ENCODE measurements at places on chromosomes 4 and X.

DNA sequence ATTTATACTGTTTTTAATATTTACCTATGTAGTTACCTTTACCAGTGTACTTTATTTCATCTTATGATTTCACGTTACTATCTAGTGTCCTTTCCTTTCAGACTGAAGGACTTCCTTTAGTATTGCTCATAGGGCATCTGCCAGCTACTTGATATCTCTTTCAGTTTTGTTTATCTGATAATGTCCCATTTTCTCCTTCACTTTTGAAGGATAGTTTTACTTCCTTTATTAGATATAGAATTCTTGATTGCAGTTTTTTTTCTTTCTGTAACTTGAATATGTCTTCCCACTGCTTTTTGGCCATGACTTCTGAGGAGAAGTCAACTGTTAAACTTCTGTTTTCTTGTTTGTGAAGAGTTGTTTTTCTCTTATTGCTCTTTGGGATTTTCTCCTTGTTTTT lies 69.4 kb upstream of the MAGED1 start:
- no peak for DNase-seq

GRCh38 chrX:8042304-8042703 lies 115.1 kb upstream of the PNPLA4 start:
- DNase-seq: no peak

GRCh38 chrX:68832101-68832416 lies 3.2 kb downstream of the EFNB1 start:
- no peak for DNase-seq

DNA sequence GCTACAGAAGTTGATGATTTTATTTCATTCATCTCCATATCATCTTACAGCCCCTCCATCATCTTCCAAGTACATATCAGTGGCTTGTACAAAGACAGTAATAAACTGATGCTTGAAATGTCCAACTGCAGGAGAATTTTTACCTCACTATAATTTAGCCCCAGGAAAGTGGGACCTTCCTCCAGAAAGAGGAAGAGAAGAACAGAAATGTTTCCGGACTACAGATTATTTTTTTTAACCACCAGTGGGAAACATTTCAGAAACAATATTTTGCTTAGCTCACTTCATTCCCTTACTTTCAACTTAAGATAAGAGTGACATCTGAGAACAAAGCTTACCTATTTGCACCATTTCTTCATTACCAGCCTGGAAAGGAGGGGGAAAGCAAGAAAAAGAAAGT lies 2.0 kb downstream of the ADAMTS3 start:
- no peak for DNase-seq

- no peak for DNase-seq
Observed at GRCh38 chr4:152187693-152188092, 348.2 kb downstream of the FBXW7 start.

DNA sequence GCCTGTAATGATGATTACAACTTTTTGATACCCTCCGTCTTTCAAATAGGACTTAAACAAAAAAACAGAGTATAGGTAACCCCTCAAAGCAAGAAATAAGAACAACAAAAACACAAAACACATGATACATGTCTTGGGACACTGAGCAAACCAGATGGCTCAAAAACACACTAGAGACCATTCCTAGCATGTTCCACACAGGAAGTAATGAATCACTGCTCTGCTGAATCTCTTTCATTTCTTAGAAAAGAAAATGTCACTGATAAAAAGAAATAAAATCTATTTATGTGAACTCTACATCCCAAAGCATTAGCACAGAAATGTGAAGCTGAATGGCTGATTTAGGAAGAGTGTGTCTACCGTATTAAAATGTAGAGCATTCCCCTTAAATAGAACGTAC lies 134.5 kb upstream of the IL15 start:
- no peak for DNase-seq

DNA sequence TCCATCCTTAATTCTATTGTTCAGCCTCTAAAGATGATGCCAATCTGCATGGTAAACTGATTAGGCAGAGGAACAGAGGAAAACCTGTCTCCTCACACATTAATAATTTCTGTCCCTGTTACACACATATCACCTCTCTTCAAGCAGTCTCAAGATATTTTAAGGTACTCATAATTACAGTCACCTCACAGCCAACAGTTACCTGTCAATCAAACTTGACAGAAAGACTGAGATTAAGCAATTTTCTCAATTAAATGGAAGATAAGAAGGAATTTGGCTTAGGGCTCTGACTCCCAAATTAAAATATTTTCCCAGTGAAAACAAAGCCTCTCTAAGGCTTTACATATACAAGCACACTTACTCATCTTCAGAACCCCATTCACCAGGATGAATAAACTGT lies 85.2 kb downstream of the MAPK10 start:
- DNase-seq: no peak

GRCh38 chrX:137031517-137032340 lies 2.1 kb downstream of the GPR101 start:
- DNase-seq: peak; percentile 47

DNA sequence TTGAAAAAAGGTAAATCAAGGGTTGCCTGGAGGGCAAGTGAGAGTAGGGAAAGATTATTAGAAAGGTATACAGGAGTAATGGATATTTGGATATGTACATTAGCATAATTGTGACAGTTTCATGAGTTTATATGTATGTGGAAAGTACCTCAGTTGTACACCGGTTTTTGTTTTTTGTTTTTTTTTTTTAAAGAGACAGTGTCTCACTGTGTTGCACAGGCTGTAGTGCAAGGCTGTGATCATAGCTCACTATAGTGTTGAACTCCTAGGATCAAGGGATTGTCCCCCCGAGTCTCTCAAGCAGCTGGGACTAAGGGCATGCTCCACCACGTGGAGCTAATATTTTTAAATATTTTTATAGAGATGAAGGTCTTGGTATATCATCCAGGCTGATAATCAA lies 15.3 kb upstream of the HPGD start:
- DNase-seq: no peak

DNA sequence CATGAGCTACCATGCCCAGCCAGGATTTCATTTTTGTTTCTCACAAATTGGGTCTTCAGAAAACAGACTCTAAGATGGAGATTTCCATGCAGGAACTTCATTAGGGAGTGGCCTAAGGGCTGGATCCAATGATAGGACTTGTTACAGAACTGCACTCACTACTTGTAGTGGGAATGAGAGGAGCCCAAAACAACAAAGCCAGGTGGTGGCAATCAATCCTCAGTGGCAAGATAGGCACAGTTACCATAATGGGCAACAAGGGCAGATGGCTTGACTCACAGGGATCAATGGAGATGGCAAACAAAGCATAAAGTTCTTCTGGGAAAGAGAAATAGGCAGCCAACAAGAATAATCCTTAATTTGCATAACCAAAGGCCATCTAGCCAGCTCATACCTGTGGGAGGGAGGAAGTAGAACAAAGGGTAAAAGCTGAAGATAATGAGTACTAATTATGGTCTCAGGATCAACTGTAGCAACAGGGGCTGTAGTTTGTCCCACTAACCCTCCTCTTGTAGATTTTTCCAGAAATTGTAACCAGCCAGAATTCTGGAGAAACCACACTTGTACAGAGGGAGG lies 72.8 kb upstream of the MAPK10 start:
- DNase-seq: no peak

- DNase-seq: no peak
Observed at GRCh38 chr4:63583007-63583406, 826.2 kb downstream of the TECRL start.

GRCh38 chr4:23171976-23172375 lies 479.2 kb downstream of the GBA3 start:
- no peak for DNase-seq

DNA sequence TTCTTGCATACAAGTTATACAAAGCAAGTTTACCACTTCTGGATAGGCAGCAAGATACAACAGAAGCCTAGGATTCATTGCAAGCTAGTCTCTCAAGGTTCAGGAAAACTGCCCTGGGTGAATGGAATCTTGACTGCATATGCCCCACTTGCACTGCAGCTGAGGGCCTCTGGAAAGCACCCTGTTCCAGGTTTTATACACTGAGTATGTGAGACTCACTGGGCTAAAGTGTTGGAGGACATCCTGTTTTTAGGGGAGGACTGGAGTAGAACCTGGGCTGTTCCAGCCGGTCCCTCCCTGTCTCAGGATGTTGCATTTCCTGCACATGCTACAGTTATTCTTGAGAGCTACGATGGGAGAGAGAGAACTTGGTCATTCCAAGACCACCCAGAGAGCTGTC lies 168.5 kb upstream of the NUDT6 start:
- no peak for DNase-seq

GRCh38 chr4:8700531-8700930 lies 108.0 kb downstream of the CPZ start:
- DNase-seq: no peak

GRCh38 chr4:113505044-113505443 lies 256.5 kb downstream of the CAMK2D start:
- DNase-seq: no peak

DNA sequence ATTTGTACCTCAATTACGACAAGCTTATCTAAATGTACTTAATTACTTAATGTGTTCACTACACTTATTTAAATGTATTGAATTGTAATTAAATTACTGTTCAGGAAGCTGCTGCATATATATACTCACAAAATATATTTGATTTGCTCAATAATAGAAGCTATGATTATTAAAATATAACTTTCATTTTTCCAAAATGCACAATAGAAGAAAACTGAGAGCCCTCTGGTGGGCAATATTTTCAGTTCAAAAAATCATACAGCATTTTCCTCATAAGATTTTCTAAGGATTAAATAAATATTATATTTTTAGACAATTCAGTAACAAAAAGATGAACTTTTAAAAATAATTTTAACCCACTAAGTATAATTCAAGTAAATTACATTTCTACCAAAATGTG lies 217.3 kb downstream of the DKK2 start:
- no peak for DNase-seq

- no peak for DNase-seq
Observed at GRCh38 chrX:65706041-65706828, 38.8 kb downstream of the MSN start.

GRCh38 chr4:64893205-64893604 lies 484.0 kb upstream of the TECRL start:
- no peak for DNase-seq

GRCh38 chrX:20355187-20355586 lies 88.5 kb upstream of the RPS6KA3 start:
- DNase-seq: no peak

DNA sequence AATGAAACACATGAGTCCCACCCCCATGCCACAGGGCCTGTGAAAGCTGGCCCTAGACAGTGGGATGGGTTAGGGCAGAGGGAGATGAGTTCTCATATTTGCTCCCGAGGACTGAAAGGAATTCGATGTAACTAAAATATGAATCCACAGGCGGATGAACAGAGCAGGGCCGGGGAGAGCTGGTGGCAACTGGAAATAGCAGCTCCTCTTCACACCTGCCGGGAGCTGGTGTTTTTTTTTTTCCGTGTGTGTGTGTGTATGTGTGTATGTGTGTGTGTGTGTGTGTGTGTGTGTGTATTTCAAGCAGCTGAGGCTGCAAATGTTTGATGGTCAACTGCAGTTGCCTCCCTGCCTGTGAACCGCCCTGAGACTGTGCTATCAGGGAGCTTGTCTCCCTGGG lies 115.1 kb upstream of the PSAPL1 start:
- no peak for DNase-seq

- no peak for DNase-seq
Observed at GRCh38 chrX:46587753-46588171, 14.2 kb downstream of the CHST7 start.

DNA sequence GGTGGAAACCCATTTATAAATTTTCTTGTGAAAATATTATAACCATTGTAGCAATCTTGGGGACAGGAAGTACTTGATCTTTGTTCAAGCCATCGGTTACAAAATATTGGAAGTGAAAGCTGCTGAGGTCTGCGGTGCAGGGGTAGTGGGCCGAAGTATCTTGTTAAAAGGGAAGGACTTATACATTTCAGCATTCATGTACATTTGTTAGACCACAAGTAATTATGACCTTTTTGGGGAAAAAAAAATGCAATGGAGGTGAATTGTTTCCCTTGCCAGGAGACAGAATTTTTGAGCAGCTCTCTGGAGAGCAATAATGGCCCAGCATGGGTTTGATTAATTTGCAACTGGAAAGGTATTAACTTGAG lies 121.3 kb downstream of the EGF start:
- DNase-seq: no peak

All from NCI-H1092 (cell line).